ENCODE measurements at places on chromosomes 12 and 14.

DNA sequence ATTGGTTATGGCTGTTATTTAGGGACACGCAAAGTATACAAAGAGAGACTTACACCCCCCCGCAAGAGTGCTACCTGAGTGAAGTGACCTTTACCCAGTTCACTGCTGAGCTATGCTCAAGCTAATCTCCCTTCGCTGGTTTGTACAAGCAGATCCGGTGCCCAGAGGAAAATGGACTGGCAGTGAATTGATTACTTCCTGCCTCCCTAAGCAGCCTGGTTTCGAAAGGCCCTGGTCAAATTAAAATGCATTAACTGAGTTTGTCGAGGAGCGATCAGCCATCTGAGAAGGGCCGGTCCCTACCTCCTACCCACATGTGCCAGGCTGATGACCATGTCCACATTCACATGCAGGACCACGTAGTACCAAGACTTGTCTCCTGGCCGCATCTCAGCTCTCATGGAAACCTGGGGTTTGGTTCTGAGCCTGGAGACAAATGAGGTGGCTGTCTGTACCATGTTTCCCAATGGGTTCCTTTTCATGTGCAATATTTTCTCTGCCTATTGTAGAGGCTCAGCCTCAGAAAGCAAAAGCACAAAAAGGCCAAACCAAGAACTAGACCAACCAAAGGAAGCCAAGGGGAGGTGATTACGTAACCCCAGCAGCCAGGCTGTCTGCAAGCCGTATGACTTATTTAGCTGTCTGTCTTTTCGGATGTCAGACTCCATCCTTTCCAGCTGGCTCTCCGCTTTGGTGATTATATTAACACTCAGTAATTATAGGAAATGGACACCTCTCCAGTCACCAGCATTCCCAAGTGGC lies 284.7 kb upstream of the PWP1 start:
- no peak for DNase-seq

- no peak for DNase-seq
These were observed 13.4 kb downstream of the ATXN2 start for GRCh38 chr12:111585690-111586089.

DNA sequence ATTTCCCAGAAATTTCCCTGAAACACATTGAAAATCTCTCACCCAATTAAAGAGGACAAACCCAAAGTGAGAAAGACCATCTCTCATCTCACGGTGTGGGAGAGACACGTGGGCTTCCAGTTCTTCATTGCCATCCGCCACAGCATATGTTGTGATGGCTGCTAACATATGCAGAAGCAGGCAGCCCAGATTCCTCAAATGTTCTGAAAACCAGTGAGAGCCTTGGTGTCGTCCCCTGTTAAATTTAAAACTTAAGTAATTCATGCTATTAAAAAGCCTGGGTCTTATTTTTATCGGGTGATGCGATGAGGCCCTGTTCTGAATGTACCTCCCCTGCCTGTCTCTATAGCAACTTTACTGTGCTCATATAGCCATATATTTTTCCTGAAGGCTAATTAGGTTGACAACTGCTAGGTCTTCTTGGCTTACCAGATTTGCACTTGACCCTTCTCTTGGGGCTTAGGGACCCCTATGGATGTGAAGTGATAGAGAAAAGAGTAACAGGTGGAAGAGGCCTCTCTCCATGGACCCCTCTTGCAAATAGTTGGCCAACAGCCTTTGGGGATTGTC lies 2.8 kb upstream of the FGF6 start:
- DNase-seq, result no peak

DNA sequence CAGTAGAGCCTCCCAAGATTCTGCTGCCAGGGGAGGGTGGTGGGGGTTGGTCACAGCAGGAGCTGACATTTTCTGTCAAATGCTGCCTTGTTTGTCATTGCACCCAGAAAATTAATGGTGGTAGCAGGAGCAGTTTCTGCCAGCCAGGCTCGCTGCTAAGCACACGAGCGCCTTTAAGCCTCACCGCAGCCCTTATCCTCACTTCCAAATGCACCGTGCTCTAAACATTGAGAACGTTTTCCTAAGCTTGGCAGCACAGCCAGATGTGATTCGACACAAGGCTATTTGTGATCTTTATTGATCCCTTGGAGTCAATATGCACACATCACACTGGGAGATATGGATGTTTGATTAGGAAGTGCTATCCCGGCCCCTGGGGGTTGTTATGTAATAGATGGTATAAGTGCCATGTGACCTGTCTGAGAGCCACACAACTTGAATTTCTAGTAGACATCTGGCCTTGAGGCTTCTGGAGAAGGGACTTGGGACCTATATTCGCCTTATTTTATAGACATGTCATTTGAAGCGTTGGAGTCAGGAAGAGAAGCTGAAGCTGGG lies 31.6 kb upstream of the BEGAIN start:
- DNase-seq, result no peak

DNA sequence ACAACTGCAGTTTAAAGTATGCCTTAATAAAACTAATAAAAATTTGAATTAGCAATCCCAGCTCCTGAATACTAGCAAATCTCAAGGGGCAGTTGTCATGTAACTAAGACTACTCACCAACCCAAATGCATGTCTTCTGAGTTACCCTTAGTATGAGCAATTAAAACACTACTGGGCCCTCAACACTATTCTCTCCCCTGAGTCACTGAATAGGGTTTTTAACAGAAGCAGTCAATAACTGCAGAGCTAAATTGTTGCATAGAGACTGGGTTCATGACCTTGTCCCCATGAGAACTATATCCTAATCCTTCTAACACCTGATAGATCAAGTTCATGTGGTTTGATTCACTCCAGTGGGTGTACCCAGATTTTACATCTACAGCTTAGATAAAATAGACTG lies 38.8 kb downstream of the MDM1 start:
- no peak for DNase-seq

DNA sequence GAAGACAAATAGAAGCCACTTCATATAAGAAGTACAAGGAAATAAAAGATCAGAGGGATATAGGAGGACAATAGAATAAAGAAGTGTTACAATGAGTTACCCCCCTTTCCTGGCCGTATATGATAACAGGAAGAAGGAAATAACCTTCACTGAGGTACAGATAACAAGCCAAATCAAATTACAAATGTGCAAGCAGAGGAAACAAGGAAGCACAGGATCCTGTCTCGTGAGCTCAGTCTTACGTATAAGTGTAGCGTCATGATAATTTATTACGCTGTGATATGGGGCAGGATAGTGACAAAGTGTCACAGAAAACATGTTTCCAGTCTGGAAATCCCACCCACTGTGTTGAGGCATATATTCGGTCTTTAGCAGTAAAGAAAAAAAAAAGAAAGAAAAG lies 26.5 kb downstream of the CRACR2A start:
- no peak for DNase-seq

DNA sequence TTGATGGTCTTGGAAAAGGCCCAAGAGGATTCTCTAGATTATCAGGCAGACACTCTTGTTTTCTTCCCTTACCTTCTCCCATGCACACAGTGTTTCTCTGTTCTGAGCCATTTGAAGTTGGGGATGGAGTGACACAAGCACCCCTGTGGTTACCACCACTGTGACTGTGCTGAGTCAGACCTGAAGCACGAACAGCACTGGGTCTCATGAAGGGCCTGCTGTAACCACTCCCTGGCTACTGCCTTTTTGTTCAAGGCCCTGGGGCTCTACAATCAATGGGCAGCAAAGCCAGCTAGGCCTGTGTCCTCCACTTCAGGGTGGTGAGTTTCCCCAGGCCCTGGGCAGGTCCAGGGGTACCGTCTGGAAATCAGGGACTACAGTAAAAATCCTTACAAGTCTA lies 65.5 kb downstream of the TSPAN8 start:
- DNase-seq, result no peak

DNA sequence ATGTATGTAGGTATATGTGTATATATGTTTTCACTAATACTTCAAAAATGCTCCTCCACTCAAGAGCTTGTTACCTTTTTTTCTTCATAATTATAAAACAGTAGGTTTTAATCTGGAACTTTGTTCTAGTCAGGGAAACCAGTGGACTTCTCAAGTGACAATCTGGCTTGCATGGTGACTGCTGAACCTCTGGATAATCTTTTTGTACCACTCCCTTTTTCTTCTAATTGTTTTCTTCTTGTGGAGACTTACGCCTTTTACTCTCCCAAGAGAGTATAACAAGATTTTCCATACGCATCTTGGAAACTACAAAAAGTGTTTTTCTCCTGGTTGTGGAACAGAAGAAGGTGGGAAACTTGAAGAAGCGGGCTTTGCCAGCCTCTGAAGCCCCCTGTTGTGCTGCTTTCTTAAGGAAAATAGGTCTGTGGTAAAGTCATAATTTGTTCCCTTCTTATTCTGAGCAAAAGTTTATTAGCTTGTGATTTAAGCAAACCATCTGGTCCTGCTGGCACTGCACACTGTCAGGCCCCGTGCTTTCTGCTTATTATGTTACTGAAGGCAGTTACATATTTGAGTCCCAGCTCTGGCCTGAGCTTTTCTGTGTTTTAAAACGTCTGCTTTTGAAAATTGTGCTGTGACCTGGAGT lies 291.8 kb downstream of the ERC1 start:
- no peak for DNase-seq

- DNase-seq, result no peak
These were observed 169.1 kb downstream of the RBM19 start for GRCh38 chr12:113796852-113797534.

- no peak for DNase-seq
These were observed 45.8 kb upstream of the CNTN1 start for GRCh38 chr12:40646456-40646855.

DNA sequence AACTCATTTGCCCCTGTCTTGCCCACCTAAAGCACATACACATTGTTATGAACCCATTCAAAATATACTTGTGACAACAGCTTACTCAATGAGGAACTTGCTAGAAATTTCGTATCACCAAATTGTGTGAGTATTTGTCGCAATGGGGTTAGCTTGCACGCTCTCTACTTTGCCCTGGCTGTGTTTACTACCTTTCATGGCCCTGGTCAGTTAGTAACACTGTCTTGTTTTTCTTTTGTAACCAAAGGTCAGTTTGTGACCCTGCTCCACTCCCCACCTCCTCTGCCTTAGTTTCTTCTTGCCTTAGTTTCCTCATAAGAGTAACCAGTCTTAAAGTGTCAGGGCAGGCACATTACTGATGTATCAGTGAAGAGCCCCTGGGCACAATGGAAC lies 205.8 kb upstream of the EEA1 start:
- DNase-seq, result no peak

DNA sequence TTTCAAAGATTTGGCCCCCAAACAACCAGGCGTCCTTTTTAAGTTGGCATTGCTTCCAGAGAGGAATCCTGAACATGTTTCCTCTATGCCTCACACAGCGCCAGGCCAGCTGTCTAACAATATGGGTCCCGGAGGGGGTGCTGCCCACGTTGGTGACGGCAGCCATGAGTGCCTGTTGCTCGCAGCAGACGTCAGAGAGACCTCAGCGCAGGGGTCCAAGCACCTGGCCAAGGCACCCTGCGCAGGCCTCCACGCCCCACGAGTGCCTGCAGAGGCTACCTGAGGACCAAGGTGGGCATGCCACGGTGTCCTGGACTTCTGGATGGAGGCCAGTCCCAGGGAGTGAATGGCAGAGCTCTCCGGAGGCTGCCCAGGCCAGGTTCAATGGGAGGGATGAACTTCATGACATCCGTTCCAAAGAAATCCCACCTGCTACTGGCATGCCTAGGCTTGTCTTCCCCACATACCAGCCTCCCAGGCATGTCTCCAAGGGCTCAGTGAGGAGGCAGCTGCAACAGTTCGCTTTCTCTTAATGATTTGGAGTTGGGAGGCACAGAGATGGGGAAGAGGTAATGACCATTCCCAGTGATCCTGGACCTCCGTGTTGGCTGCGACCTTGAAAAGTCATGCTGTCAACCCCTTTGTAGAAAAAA lies 11.6 kb upstream of the FOXN3 start:
- DNase-seq, result no peak

- DNase-seq, result no peak
These were observed 7.1 kb downstream of the LTBR start for GRCh38 chr12:6391013-6391412.

DNA sequence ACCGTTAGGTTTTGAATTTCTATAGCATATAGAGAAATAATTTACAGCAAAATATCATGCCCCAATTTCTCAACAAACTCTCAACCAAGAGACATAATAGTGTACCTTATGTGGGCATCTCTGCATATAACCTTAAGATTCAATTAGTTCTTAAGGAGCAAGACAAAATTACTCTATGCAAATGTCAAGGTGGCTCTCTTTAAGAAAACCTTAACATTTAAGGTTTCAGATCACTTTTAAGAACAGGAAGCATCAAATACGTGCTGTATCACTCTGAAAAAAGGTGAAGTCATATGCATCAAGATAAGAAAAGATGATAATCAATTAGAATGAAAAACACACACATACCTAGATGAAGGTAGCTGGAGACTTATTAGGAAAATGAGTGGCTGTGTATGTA lies 728.0 kb downstream of the FLRT2 start:
- DNase-seq, result no peak

DNA sequence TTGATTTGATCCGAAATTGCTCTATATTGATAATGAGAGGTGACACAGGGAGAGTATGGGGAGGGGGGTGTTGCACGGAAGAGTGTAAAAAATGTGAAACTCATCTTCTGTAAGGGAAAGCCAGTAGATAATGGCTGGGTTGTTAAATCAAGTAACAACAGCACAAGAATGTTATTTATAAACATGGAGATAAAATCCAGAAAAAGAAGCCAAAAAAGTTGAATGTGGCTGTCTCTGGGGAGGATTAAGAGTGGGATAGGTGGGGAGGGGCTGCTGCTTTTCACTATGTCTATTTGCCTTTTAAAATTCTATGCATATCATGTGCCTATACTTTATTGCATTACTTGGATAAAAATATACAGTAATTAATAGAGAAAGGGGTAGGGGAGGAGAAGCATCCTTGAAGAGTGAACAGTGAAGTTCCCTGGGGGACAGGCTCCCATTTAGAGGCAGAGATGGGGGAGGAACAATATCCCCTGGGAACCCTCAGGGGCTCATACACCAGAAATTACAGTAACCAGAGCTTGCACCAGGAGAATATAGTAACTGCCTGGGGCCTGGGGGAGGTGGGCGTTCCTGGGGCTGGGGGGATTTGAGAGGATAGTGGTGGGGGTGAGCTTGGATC lies 39.2 kb upstream of the ANKRD9 start:
- no peak for DNase-seq

DNA sequence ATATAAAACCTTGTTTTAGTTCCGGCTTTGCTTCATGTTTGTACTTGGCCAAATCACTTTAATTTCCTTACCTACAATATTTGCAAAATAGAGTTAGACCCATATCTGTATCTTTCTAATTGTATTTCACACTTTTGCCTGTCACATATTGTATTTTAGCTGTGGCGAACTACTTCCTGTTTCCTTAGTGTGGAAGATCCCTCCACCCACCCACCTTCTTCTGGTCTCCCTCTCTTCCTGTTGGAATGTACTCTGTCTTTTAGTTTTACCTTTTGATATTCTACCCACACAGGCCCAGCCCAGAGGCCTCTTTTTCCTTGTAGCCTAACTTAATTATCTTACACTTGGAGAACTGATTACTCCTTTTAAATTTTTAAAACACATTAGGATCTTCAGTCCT lies 78.2 kb downstream of the SCN8A start:
- DNase-seq, result no peak

GRCh38 chr12:49952391-49953055 lies 2.0 kb downstream of the AQP2 start:
- DNase-seq, result no peak
